ENCODE measurements at places on chromosomes 13 and 19.
A peak's percentile ranks its signal among the peaks of the same experiment; 100 is the strongest.

DNA sequence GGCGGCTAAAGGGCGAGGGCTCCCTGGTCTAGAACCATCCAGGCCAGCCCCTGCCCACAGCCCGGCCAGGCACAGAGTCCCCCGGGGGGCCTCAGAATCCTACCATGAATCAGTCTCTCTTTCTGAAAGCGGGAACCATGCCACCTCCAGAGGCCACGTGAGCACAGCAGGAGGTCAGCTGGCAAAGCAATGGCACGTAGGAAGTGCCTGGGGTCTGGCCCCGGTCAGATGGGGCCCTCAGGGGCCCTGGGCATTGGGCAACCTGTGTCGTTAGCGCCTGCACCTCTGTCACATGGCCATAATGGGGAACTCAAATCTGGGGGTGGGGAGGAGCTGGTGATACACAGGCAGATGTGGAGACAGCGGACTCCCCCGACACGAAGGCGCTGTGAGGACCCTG lies 8.8 kb downstream of the MFSD12 start:
- no peak for DNase-seq

DNA sequence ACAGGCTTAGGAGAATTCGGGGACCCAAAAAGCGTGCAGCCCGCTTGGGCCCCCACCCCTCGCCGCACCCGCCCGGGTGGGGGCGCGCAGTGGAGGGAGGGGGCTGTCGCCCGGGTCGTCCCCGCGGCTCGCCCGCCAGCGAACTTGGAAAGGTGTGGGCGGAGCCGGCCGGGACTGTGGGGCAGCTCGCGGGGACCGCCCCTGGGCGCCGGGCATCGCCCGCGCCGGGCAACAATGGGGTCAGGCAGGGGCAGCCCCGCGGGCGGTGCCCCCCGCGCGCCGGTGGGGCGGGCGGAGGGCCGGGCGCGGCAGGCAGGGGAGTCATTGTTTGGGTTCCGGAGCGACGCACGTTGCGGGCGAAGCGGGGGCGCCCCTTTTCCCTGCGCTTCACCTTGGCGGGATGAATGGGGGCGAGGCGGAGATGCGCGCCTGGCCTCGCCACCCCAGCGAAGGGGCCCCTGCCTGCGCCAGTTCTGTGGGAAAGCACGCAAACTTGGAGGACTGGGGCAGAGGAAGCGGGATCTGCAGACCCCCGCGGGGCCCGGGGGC lies 647 bp upstream of the KLF12 start:
- peak; percentile 84 for DNase-seq

DNA sequence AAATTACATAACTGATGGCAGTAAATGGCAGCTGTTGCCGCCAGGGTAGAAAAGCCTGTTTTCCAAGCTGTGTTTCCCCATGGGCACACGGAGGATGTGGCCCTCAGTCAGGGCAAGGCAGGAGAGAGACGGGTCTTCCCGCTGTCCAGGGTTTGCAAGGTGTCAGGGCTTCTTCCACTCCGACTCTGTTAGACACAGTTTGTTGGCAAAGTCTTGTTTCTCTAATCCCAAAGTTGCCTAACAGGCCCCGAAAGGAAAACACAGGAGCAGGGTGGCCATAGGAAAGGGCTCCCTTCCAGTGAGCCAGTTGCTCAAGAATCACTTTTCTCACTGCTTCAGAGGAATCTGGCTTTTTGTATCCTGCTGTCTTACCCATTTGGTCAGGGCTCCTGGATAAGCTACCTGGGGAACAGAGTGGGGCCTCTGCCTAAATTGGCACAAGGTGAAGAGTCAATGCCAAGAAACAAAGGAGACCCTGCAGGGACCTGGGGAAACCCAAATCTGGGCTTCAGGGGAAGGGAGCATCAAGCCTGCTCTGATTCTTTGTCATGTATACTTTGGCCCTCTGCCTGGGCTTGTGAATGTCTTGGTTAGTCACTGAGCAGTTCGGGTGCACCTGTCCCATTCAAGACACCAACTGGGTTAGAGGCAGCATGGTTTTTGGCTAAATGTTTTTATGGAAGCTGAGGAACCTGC lies 29.0 kb upstream of the CXCL17 start:
- no peak for DNase-seq

- DNase-seq, result no peak
Observed at GRCh38 chr13:77415253-77416071, 88.6 kb upstream of the MYCBP2 start.

GRCh38 chr19:52451241-52451640 lies 2.1 kb upstream of the ZNF578 start:
- DNase-seq, result no peak

- DNase-seq, result no peak
Observed at GRCh38 chr13:101433895-101434294, 17.6 kb upstream of the NALCN start.

GRCh38 chr19:6387372-6387771 lies 5.6 kb downstream of the GTF2F1 start:
- DNase-seq, result no peak

- DNase-seq, result peak; percentile 66
Observed at GRCh38 chr19:45973553-45974338, at the start of gene NOVA2. TSS of gene NOVA2 (minus strand) at chr19:45973865. CDS start at chr19:45973351, 514 bp downstream.

DNA sequence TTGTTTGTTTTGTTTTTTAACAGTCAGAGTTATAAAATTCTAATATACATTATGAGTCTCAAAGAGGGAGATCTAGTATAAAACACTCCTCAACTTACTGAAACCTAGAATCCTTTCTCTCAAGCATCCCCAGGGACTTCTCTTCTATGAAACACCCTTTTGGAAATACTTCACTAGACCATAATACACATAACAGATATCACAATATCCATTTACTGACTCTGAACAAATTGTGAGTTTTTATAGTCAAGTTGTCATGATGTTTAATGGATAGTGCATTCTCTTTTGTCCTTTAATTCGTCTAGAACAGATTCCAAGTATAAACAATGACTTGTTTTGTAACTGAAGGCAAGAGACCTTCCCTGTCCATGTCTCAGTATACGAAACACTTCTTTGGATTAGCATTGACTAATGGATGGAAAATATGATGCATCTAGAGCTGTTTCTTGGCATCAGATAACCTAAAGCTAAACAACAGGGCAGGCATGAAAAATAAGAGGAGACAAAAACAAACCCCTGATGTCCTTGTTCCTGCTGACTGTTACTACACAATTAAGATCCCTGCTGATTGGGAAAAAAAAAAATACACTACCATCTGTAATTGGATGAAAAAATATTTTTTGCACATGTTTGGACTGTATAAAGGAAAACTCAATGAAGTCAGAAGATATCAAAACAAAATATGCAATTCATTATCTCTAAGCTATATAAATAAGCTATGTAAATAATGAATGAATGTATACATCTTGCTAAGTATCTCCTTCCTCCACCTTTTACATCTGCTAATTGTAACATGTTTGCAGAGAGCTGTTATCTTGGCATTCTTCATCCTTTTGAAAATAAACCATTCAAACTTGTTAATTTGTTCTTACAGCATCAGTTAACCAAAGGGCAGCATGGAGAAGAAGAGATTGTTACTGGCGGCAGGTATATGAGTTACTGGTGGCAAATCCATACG lies 214.2 kb downstream of the LACC1 start:
- DNase-seq, result no peak

DNA sequence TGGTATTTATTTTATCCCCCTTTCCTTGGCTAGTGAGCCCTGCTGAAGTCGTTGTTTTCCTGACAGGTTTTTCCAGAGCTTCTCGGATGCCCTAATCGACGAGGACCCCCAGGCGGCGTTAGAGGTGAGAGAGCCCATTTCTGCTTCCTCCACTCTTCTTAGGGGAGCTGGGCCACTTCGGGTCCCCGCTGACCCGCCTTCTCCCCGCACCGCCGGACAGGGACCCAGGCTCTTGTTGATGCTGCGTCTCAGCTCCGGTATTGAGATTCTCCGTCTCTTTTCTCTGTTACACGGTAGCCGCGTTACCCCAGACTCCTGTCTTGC lies 306 bp downstream of the SUGT1 start:
- no peak for DNase-seq

- DNase-seq, result no peak
Observed at GRCh38 chr13:83151308-83151660, 731.0 kb downstream of the SLITRK1 start.

GRCh38 chr13:20174656-20175405 lies 14.0 kb upstream of the GJA3 start:
- DNase-seq, result peak; percentile 78

DNA sequence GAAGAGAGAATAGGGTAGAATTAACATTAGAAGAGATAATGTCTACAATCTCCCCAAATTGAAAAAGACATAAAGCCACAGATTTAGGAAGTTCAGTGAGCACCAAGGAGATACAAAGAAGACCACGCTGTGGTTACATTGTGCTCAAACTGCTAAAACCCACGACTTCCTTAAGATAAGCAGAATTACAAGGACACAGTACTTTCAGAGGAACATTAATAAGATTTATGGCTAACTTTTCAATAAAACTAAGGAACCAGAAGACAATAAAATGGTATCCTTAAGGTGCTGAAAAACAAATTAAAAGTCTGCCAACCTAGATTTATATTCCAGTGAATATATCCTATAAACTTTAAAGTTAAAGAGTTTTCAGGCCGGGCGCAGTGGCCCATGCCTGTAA lies 7.4 kb upstream of the IL17D start:
- no peak for DNase-seq

GRCh38 chr19:39195755-39196154 lies 1.0 kb upstream of the NCCRP1 start:
- DNase-seq, result no peak

- DNase-seq, result no peak
Observed at GRCh38 chr13:48590141-48590901, 57.4 kb upstream of the RCBTB2 start.

GRCh38 chr19:30342901-30343300 lies 29.3 kb upstream of the ZNF536 start:
- DNase-seq, result no peak

DNA sequence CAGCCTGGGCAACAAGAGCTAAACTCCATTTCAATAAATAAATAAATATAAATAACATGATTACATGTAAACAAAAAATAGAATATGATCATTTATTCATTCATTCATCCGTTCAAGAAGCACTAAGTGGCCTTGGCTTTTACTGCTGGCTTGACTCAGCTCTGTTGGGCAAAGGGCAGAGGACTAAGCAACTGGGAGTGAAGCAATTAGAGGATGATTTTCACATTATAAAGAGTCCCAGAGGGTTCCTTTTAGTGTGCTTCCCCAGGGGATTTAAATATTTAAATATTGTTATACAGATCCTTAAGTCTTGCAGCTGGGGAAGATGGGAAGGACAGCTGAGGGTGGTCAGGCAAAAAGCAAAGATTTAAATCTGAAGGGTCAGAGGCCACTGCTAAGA lies 34.9 kb upstream of the FLT1 start:
- no peak for DNase-seq

- no peak for DNase-seq
Observed at GRCh38 chr13:100235311-100235901, 146.5 kb downstream of the PCCA start.

DNA sequence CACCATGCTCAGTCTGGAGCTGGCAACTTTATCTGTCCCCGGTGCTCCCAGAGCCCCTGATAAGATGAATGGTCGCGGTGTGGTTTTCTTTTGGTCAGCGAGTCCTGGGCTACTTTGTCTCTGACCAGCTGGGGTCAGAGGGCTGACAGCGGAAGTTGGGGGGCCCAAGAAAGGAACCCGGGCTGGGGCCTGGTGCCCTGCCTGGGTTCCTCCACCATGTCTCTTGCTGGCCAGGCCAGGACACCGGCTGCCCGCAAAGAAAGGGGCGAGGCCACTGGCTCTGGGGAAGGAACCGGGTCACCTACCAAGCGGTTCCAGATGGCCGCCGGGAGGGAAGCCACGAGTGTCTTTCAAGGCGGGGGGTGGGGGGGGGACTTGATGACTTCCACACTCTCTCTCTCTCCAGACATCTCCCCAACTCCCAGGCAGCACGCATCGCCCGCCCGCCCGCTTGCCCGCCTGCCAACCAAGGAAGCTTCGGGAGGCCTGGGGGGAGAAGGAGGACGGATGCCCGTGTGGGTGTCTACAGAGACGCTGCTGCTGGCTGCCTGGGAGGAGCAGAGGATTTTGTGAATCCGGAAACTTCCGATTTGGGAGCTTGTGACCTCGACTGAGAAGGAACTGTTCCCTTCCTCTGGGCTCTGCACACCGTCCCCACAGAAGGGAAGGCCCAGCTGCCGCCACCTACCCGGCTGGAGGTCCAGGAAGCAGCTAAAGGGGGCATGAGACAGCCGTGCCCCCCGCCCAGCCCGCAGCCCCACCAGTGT lies 1.1 kb downstream of the PIP5K1C start:
- DNase-seq, result peak; percentile 58

DNA sequence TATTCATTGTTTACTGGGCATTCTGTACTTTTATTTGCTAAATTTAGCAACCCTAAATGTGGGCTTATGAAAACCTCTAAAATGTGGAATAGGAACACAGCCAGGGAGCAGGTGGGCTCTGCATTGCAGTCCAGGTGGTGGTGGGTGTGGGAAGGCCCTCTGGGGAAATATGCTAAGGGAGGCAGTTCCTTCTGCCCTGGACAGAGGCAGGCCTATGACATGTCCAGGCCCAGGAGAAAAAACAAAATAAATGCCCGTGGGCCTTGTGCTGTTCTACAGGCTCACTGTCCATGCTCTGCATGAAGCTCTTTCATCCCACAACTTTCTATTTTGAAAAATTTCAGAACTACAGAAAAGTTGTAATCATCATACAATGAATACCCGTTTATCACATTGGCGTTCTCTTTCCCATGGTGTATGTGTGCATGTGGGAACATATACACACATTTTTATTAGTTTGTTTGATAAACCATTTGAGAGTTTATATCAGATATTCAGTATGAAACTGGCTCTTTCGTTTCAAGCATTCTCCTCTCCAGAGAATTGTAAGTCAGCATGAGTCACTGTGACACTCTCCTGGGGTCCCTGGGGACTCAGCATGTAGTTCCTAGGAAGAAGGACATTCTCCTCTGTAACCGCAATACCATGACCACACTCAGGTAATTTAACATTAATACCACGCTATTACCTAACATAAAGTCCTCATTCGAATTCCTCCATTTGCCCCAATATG lies 505.3 kb downstream of the COG6 start:
- no peak for DNase-seq

DNA sequence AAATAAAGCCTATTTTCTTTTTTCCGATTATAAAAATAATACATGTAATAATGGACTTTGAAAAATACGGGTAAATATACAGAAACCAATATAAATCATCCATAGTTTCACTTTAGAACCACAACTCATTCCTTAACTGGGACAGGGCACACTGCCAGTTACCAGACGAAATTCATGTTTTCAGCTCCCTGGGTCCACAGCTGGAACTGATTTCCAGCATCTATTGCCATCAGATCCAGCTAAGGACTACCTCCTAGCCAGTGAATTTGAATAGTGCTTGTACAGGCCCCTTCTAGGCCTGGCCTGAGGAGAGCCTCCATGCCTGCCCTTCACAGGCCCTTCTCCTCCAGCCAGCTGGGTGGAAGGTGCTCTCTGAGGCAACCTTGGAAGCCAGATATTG lies 30.0 kb upstream of the ATP12A start:
- DNase-seq, result no peak

DNA sequence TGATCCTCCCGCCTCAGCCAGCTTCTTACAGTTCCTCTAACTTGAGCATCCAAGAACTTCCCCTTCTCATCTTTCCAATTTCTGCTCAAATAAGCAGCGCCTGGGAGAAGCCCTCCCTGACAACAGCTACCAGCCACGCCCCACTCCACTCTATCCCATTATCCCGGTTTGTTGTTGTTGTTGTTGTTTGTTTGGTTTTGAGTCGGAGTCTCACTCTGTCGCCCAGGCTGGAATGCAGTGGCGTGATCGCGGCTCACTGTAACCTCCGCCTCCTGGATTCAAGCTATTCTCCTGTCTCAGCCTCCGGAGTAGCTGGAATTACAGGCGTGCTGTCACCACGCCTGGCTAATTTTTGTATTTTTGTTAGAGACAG lies 822 bp upstream of the PTPRS start:
- DNase-seq, result no peak

GRCh38 chr19:12450844-12451243 lies 10.0 kb upstream of the ZNF443 start:
- DNase-seq, result no peak
